Kidney epithelial cell (primary cell): ENCODE measurements at places on chromosomes 6 and 20. TPM values are rescaled to one million over a fixed set of nuclear protein-coding genes. Genes with fewer than 3 reads are reported as not detected.

- no peak for DNase-seq
These were observed 5.6 kb downstream of the PLCG1 start for GRCh38 chr20:41142919-41143318.

The MTCH1 gene
- 172 and 173 TPM in 2 replicates for total RNA-seq

The ABHD16B gene
- not detected in 2 replicates for total RNA-seq

- DNase-seq: no peak
These were observed 117.5 kb downstream of the FLRT3 start for GRCh38 chr20:14219801-14220461.

DNA sequence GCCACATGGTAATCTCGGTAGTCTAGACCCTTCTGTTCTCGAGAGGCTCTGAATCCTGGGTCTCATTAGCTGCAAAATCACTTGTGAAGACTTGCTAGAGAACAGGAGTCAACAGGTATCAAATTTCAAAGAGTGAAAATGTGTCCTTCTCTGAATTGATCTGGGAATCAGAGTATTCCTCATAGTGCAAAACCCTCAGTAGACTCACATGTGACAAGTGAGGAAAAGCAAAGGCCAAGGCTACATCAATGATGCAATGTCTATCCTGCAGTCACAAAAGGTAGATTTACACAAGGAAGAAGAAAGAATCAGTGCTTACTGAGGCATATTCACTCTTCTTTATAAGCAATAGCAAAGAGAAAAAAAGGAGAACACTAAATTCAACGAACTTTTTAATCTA, 1220.0 kb upstream of the GJE1 start:
- DNase-seq: no peak

DNA sequence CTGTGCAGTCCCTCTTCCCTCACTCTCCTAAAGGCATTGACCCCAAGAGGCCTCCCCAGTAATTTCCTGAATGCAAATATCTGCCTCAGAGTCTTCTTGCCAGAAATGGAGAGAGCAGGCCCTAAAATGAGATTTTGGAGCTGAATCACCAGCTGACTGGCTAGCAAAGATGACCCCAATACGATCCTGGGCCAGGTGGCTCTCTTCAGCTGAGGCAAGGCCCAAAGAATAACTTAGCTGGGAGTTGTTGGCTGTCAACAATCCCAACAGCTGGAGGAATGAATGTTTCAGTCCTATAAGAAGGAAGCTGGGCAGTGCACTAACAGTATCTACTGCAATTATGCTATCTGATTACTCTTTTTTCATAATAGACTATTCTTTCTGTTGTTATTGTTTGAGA, 37.2 kb upstream of the VGLL2 start:
- no peak for DNase-seq

DNA sequence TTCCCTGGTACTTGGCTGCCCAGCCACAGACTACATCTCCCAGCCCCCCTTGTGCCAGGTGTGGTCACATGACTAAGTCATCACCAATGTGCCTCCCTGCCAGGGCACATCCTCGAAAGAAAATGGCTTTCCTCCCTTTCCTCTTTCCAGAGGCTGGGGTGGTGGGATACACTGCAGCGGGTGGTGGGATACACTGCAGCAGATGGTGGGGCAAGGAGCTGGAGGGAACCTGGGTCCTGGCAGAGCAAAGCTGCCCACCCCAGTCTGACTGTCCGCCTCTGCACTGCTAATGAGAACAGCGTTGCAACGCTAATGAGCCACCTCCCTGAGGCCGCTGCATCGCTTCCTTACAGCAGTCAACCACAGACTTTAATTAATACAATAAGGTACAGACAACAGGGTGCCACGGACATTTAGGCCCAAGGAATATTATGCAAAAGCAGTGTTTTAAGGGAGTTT, 125.3 kb downstream of the PREX1 start:
- no peak for DNase-seq

- DNase-seq: no peak
These were observed 122.1 kb downstream of the LRRC1 start for GRCh38 chr6:53916804-53917463.

The ARHGAP18 gene
- 11.9 and 16.3 TPM in 2 replicates for total RNA-seq
